ENCODE measurements at places on chromosomes 6 and 20.

DNA sequence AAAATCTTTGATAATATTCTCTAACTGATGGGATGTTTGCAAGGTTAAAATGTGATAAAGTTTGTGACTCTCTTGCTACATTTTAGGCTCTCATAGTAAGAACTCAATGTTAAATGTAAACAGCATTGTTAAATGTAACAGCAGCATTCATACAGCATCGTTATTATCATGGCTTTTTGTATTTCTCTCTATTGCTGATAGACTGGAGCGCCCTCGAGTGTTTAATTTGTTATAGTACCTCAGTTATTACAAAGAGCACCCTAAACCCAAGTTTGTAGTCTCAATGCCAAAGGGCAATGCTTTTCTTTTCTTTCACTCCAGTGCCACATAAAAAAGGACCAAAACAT is 14.9 kb upstream of the TTPAL start:
- DNase-seq = peak; percentile 34

DNA sequence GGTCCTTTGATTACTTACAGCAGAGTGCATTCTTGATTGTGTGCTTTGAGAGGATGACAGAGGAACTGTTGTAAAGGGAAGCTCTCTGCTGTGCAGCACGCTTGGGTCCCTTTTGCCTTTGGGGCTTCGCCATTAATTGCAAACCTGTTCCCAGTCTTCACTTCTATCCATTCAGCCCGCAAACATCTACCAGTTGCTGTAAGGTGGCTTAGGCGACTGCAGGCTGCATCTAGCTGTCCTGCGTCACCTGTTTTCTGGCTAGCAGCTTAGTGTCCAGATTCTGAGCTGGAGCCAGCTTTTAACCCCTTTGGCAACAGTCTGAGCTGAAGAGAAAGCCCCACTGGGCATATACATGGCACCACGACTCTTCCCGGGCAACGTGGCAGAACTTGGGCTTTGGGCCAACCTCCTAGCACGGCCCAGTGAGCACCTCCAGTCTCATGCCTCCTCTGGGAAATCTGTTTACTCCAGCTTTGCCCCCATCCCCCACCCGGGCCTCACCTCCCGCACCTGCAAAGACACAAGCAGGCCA is 2.5 kb upstream of the FASTKD5 start:
- DNase-seq = no peak

DNA sequence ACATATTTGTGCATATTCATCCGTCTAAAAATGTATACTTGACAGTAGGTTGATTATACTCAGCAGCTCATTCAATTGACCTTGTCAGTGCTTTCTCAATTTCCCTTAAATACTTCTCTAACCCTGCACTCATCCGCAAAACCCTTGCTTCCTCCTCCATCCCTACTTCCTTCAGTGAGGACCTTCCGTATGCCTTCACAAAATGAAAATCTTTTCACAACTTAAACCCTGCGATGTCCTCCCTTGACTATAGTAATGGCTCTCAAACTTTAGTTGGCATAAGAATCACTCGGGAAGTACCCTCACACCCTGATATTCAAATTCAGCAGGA is 5.2 kb downstream of the MBOAT1 start:
- no peak for DNase-seq

GRCh38 chr6:100614933-100615332 is 150.2 kb upstream of the SIM1 start:
- no peak for DNase-seq

DNA sequence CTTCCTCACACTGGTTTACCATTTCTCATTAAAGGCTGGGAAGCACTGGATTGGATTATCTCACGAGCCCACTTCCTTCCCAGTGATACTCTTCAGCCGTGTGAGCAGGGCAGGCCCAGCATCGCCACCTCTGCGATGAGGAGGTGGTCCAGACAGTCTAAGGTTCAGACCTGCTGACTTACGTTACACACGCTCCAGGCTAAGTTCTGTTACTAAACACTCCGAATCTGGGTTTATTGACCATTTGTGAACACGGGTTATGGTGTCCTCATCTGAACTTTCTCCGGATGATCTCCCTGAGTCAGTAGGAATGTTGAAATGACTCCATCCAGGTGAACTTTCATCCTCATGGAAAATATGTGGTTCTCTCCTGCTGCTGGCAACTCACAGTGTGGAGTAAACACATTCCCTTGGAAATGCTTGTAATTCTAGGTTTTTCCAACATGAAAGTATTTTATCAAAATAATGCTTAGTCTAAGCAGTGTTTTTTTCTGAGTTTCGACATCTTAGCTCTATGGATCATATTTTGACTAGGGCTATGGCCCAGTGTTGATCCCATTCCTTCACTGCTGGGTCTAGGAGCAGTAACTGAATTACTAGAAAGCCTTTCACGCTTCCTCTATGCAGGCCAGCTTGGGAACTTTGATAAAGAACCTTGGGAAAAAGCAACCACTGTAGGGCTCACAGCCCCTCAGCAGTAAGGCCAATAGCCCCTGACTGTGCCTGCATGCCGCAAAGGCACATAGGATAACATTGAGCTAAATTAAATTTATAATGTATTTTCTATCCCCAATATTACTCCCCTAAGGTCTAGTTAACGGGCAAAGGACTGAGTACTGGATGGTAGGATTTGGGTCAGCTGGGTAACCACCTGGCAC is 37.7 kb upstream of the PXDC1 start:
- no peak for DNase-seq

- no peak for DNase-seq
These were observed 220.7 kb downstream of the CDC5L start for GRCh38 chr6:44608175-44608574.

DNA sequence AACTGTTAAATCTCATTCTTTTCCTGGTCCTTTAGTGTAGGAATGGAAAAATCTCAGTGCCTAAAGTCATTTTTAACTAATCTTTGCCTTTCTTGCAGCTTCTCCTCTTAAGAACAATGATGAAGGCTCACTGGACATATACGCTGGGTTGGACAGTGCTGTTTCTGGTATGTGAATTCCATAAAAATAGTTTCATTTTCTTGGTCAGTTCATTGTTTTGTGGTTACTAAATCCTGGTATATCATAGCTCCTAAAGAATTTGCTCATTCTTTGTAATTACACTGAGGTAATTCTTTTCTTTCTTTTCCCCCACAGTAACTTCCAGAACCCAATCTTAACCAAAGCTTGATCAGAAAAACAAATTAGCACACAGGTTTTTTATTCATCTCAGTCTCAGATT is 23.4 kb downstream of the CASP8AP2 start:
- DNase-seq = no peak

- peak; percentile 4 for DNase-seq
These were observed 42.4 kb downstream of the SNX14 start for GRCh38 chr6:85551264-85551663.

DNA sequence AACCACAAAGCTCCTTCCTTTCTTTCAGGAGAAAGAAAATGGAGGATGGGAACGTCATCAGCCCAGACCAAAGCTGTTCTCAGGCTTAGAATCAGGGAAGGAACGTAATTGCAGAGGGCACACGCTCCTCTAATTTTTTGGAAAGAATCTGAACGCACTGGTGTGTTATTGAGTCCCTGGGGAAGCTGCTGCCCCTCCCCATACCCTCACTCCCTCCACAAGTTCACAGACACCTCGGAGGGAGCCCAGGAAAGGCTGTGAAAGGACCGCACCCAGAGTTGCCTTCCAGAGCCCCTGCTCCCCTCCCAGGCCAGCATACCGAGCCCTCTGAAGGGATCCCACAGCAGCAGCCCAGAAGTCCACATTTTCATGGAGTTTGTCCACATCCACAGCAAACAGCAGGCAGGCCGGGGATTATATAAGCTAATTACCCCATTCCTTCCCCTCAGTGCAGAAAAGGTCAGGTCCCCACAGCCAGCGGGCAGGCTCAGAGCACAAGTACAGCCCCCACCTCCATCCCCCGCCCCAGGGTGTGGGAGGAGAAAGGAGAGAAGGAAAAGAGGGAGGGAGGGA is 53.7 kb downstream of the ANKRD60 start:
- no peak for DNase-seq

DNA sequence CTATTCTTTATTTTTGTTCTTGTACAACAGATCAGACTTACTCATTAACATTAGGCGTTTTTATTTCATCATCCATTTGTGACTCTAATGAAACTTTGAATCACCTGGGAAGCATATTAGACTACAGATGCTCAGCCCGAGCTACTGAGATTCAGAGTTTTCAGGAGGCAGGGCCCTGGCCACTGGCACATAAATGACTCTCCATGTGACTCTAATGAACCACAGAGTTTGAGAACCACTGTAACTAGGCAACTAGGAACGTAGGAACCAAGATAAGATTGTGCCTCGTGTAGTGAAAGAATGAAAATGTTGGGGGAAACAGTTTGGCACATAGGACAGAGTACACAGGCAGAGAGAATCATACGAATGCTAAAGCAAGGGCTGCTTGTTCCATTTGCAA is 405.9 kb upstream of the BTBD3 start:
- DNase-seq = no peak

GRCh38 chr20:44135012-44135412 is 52.0 kb downstream of the JPH2 start:
- no peak for DNase-seq

GRCh38 chr20:64246616-64247306 is 8.8 kb upstream of the PCMTD2 start:
- DNase-seq = no peak

DNA sequence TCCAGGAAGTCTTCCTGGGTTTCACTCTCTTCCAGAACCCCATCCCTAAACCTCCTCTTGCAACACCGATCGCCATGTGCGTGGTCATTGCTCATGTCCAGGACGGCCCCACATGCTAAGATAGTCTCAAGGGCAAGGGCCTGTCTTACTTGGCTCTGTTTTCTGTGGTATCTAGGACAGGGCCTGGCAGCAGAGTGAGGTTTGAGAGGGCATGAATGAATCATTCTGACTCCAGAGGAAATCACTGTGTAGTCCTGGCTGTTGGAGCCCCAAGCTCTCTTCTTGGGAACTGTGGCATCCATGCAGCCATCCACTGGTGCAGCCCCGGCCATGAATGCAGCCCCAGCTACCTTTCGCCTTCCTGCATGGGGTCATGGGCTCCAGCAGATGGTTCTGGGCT is 12.4 kb downstream of the SIRPA start:
- no peak for DNase-seq

GRCh38 chr6:54291146-54291545 is 17.1 kb upstream of the TINAG start:
- no peak for DNase-seq

DNA sequence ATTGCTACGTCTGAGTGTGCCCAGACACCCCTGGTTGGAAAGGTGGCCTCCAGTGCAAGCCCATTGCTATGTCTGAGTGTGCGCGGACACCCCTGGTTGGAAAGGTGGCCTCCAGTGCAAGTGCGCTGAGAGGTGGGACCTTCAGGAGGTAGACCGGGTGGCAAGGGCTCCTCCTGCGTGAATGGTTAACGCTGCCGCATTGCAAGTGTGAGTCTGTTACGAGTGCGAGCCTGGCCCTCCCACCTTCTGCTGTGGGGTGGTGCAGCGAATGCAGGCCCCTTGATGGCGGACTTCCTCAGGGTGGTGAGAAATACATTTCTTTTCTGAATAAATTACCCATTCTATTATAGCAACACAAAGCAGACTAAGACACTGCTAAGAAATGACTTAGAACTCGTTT is 208.8 kb downstream of the DLL1 start:
- no peak for DNase-seq

GRCh38 chr6:111447051-111447450 is 36.0 kb downstream of the REV3L start:
- no peak for DNase-seq

- no peak for DNase-seq
These were observed 1272.1 kb upstream of the ADGRB3 start for GRCh38 chr6:67362976-67363375.

GRCh38 chr20:22308934-22309333 is 275.4 kb downstream of the FOXA2 start:
- no peak for DNase-seq

- peak; percentile 3 for DNase-seq
These were observed 143.4 kb downstream of the ADGRB3 start for GRCh38 chr6:68778356-68779020.

GRCh38 chr6:33995309-33996119 is 150.4 kb downstream of the GRM4 start:
- DNase-seq = no peak

DNA sequence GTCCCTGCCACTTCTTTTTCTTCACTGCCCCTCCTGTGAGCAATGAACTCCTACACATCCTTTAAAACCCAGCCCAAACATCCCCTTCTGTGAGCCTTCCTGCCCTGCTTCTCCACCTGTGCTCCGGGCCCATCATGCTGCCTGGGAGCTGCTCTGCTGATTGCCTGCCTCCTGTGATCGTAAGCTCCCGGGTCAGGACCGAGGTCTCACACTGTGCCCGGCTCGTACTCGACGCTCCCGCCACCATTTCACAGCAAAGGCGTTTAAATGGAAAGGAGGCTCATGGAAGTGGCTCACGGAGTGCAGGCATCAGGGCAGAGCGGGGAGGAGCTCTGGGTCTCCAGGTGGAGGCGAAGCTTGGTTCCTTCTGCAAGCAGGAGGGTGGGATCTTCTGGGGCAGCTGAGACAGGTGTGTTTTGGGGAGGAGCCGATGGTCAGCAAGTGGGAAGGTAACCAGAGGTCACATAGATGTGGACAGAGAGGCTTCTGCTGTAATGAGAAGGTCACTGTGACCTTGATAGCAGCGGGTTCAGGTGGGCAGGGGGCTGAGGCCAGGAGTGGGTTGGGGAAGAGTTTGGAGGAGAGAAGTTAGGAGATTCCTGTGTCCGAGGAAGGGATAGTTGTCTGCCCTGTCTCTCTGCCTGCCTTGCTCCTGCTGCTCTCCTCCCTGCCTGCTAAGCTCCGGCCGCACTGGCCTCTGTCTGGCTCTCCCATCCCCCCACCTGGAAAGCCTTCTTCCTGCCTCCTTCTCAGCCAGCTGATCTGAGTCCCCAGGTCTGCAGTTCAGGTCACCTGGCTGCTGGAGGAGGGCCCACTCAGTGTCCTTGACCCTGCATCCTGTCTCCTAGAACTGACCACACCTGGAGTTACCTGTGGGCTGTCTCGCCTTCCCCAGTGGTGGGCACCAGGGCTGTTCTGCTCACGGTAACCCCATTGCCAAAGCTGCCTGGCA is 52.7 kb upstream of the FRMD1 start:
- no peak for DNase-seq

- no peak for DNase-seq
These were observed 801.0 kb upstream of the CITED2 start for GRCh38 chr6:140175486-140175885.

GRCh38 chr20:48196001-48196400 is 410.7 kb upstream of the SULF2 start:
- no peak for DNase-seq

DNA sequence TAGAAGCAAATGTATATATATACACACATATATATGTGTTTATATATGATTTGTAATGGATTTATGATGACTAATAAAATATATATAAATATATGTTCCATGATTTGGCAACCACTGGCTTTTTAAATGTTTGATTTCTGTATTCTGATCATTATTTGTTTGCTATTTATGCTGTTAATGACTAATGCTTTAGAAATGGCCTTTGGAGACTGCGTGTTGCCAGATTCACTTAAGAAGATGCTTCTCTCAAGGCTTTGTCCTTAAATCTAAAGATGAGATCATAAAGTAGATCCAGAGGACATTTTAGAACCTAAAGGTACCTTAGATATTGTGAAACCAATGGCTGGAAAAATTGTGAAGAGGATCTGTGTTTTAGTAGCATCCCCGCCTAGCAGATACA is 116.0 kb upstream of the SUPT3H start:
- DNase-seq = no peak

GRCh38 chr6:52155791-52156576 is 30.2 kb upstream of the IL17A start:
- no peak for DNase-seq

- no peak for DNase-seq
These were observed 21.7 kb downstream of the MDFI start for GRCh38 chr6:41659935-41660334.
